ENCODE measurements at places on chromosomes 7 and 10. TPM values are rescaled to one million over a fixed set of nuclear protein-coding genes. Genes with fewer than 3 reads are reported as not detected.

- no peaks in the 10 kb centered on the region for H3K36me3 ChIP-seq
- H3K27ac ChIP-seq = no peak overlapping the region
- H3K4me1 ChIP-seq = peaks cover 2% of the 10 kb centered on the region
Observed at GRCh38 chr7:148211740-148212151, 378.8 kb upstream of the C7orf33 start.

DNA sequence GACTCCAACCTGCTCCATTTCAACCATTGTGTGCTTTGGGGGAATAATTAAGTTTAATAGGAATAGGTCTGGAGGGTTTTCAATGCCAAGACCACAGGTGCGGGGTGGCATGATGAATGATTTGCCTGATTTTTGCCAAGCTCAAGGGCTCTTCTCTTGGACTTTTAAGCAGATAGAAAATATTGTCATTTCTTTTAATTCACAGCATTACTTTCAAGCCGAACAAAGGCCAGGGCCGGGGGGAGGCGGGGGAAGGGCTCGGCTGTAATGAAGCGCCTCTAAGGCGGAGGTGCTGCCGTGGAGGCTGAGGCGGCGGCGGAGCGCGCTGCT is 6.5 kb downstream of the PTF1A start:
- no peak overlapping the region for H3K4me3 ChIP-seq
- no peak for DNase-seq
- no peaks in the 10 kb centered on the region for H3K36me3 ChIP-seq
- H3K4me1 ChIP-seq = no peaks in the 10 kb centered on the region

GRCh38 chr10:132847856-132848255 is 61.9 kb upstream of the NKX6-2 start:
- DNase-seq = no peak
- H3K4me3 ChIP-seq = peak overlapping the region; percentile 33
- H3K4me1 ChIP-seq = peaks cover 4% of the 10 kb centered on the region
- no peak overlapping the region for H3K27ac ChIP-seq
- no peaks in the 10 kb centered on the region for H3K36me3 ChIP-seq
- peaks cover 7% of the 10 kb centered on the region for H3K27me3 ChIP-seq

DNA sequence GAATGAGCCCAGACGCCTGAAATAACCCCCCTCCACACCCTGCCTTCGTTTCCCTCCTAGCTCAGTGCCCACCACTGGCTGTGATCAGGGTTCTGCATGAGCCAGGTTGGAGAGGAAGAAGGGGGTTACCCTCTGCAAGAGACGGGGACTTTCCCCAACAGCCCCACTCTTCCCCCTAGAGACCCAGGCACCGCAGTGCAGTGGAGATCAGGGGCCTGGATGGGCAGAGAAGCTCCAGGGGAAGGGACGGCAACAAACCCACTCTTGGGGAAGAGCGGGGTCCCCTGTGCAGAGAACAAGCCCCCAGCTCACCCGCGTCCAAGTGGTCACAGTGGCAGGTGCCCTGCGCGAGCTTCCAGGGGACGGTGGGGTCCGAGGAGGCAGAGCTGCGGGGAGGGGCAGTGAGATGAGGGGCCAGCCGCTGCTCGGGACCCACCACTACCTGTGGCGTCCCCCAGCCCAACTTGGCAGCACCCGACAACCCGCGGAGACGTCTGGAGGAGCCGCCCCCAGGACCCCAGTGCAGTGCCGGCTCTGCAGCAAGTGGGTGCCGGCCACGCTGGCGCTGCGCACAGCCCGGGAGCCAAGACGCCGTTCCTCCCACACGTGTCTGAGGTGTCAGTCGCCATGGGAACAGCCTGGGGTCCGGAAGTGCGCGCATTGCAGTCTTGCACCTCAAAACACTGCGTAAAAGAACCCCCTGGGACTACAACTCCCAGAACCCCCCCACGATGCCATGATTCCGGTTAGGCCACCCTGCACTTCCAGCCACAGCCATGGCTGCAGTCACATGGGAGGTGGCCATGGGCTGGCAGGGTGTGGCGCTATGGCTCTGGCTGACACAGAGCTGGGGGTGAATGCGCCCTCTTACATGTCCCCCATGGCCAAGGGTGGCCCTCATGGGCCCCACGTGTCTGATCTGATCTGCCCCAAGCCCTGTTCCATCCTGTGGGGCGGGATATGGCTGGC is 45.8 kb upstream of the WIPI2 start:
- DNase-seq = peak; percentile 58
- H3K27ac ChIP-seq = no peak overlapping the region
- no peak overlapping the region for H3K4me3 ChIP-seq
- H3K27me3 ChIP-seq = peaks cover 4% of the 10 kb centered on the region

DNA sequence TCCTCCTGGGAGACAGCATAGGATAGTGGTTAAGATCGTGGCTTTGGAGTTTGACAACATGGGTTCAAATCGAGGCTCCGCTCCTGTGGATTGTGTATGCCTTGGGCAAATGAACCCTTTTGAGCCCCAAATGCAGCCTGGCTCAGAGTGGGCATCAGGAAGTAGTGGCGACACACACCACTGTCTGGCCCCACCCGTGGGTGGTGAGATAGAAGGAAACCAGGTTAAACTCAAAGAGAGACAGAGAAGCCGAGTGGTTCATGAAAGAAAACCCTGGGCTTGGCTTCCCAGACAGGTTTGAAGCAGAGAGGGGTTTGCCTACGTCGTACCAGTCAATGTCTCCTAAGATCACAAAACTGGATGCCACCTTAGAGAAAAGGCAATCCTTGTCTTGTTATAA is 57.7 kb downstream of the PRTFDC1 start:
- H3K36me3 ChIP-seq = peaks cover 14% of the 10 kb centered on the region
- no peak for DNase-seq
- H3K27ac ChIP-seq = no peak overlapping the region
- no peaks in the 10 kb centered on the region for H3K27me3 ChIP-seq
- no peak overlapping the region for H3K4me3 ChIP-seq

GRCh38 chr10:87505366-87506111 is 846 bp downstream of the MINPP1 start:
- peaks cover 13% of the 10 kb centered on the region for H3K27me3 ChIP-seq
- peaks cover 12% of the 10 kb centered on the region for H3K36me3 ChIP-seq
- H3K27ac ChIP-seq = peak overlapping the region; percentile 44
- H3K4me3 ChIP-seq = peak overlapping the region; percentile 83
- peaks cover 27% of the 10 kb centered on the region for H3K4me1 ChIP-seq

GRCh38 chr10:123139521-123140163 is 3.9 kb downstream of the HMX3 start:
- no peaks in the 10 kb centered on the region for H3K36me3 ChIP-seq
- no peak overlapping the region for H3K27ac ChIP-seq
- H3K4me1 ChIP-seq = peaks cover 9% of the 10 kb centered on the region
- peaks cover 72% of the 10 kb centered on the region for H3K27me3 ChIP-seq
- DNase-seq = no peak

GRCh38 chr7:37440738-37441385 is 7.8 kb downstream of the ELMO1 start:
- no peaks in the 10 kb centered on the region for H3K27me3 ChIP-seq
- H3K4me1 ChIP-seq = peaks cover 38% of the 10 kb centered on the region
- DNase-seq = peak; percentile 18
- peaks cover 10% of the 10 kb centered on the region for H3K36me3 ChIP-seq
- H3K27ac ChIP-seq = peak overlapping the region; percentile 86

Gene EBLN1
- not detected for total RNA-seq

Gene SUN3
- not detected for total RNA-seq

Gene SFTPD
- not detected for total RNA-seq

Gene NSMCE4A
- 67.5 TPM for total RNA-seq

Gene SAP25
- total RNA-seq = 11.8 TPM
